ENCODE measurements at places on chromosomes 3 and 15.

GRCh38 chr3:8638994-8639658 lies 5.5 kb downstream of the SSUH2 start:
- no peak for DNase-seq

- DNase-seq = no peak
Measured at GRCh38 chr3:40045051-40045450, 235.6 kb downstream of the MYRIP start.

DNA sequence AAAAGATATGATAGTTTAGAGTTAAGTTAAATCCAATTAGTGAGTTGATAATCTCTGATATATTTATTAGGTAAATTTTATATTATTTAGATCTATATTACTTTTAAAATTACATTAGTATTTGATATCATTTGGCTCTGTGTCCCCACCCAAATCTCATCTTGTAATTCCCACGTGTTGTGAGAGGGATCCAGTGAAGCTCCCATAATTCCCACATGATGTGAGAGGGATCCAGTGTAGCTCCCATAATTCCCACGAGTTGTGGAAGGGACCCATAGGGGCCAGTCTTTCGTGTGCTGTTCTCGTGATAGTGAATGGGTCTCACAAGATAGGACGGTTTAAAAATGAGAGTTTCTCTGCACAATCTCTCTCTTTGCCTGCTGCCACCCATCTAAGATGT lies 1183.6 kb downstream of the NSUN3 start:
- no peak for DNase-seq

- DNase-seq = no peak
Measured at GRCh38 chr3:22010997-22011396, 260.0 kb upstream of the ZNF385D start.

DNA sequence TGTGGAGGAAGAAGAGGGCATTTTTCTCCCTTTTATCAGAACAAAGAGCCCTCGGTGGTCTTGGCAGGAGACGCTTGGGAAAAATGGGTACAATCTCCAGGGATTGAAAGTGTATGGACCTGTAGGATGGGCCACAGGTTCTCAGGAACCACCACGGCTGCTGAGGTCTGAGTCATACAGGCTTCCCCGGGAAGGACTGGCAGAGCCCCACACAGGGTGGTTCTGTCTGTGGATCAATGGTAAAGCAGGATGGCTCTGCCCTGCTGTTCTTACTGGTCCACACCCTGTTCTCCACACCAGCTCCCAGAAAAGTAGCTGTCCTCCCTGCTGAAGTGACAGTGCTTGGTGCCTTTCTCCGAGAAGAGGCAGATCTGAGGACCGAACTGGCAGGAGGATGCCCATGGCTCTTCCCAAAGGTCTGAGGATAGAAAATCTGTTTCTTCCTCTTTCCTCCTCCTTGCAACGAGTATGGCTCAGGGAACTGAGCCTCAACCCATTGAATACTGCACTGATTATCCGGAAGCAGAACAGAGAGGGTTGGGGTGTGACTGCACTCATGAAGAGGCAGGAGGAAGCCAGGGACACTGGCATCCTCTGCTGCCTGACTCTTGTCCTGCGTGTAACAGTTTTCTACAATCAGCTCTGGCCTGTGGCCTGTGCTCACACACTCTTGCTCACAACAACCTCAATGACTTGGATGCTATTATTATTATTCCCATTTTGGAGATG lies 39.0 kb downstream of the KIF9 start:
- DNase-seq = no peak

DNA sequence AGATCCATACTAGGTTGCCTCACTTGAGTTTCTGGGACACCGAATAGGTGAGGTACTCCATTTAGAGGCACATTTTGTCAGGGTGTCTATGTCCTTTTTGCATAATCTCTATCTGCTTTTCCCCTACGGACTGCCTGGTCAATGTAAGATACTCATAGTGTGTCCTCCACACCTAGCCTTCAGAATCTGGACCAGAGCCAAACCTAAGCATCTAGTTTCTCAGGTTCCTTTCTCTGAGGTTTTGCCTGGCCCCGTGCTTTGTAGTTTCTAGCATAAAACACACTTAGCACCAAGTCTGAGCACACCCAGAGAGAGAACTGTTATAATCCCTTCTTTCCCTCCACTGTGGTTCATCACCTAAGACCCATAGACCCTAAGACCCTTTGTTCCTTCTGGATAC lies 105.9 kb upstream of the MLF1 start:
- DNase-seq = no peak

DNA sequence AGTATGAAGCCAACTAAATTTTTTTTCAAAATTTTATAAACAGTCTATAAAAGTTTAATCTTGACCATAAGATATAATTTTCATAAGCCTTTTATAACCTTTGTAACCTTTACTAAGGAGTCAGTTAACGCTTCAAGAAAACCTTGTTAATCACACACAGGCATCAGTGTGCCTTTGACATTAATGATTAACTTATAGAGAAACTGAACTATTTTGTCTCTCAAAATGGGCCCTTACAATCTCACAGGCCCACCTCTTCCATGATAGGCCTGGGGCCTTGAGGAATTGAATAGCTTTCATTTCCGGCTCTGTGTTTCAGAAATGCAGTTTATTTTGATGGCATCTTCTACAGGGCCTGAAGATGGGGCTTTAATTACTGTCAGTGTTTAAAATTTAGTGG lies 70.1 kb downstream of the CD200 start:
- DNase-seq = no peak

DNA sequence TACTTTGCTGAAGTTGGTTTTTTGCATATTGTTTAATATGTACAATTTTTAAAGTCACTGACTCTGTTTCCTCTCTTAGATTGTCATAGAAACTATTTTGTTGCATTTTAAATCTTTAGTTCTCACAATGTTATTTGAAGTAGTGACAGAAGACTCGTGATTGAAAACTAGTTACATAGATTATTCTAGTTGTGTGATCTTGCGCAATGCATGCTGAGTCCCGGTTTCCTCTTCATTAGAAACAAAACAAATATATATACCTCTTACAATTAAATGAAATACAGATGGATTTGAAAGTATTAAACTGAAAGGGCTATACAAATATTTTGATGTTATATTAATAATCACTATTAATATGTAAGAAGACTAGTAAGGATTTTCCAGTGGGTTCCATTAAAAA lies 333.0 kb downstream of the LPP start:
- no peak for DNase-seq

- peak; percentile 48 for DNase-seq
Measured at GRCh38 chr3:172279191-172279640, 169.0 kb downstream of the GHSR start.

- peak; percentile 97 for DNase-seq
Measured at GRCh38 chr15:78872155-78872971, at the start of gene MORF4L1. TSS of gene MORF4L1 (plus strand) at chr15:78872890. CDS start at chr15:78873018, 128 bp downstream.

DNA sequence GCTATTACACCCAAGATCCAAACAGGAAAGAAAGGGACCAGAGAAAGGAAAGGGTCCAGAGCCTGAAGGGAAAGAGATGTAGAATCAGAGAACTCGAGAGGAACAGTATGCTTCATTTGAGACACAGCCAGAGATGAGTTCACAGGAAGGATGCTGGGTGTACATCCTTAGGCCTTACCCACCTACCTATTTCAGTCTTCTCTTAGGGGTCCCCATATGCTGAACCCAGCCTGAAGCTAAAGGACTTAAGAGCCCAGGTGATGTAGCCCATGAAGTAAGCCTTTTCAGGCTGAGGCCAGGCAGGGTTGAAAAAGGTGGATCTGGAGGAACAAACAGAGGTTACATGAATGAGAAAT lies 338.0 kb upstream of the KCNH8 start:
- DNase-seq = no peak

DNA sequence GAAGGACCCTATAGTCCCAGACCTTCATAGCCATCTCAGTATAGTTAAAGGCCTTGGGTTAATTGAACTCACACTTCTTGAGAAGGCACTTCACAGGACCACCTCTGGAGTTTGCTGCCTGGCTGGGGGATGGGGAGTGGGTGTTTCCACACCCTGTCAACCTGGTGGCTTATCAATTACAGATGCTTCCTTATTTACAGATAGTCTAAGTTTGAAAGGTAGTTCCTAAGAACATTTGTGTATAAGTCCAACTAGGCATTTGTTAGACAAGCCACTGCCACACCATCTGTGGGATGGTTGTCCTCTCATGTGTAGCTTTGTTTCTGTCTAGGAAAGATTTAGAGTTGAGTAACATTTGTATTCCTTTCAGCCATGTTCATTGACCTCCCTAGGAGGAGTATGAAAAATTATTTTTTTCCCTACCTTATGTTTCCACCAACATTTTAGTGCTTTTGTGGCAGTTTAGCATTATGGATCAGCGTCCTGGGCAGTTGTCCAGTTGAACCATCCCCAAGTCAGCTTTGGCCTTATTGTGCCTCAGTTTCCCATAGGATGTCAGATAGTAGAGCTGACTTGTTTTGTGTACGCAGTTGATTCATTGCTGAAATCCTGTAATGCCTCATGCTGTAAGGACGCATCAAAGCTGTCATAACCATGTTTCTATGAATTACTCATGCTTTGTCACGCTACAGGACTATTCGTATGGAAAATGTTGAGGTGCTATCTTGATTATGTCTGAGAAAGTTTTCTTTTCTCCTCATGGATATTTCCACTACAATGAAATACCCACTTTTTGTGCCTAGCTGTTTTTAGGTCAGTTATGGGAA lies 21.2 kb upstream of the SIAH2 start:
- no peak for DNase-seq

GRCh38 chr3:33083958-33084357 lies 13.0 kb downstream of the GLB1 start:
- no peak for DNase-seq

DNA sequence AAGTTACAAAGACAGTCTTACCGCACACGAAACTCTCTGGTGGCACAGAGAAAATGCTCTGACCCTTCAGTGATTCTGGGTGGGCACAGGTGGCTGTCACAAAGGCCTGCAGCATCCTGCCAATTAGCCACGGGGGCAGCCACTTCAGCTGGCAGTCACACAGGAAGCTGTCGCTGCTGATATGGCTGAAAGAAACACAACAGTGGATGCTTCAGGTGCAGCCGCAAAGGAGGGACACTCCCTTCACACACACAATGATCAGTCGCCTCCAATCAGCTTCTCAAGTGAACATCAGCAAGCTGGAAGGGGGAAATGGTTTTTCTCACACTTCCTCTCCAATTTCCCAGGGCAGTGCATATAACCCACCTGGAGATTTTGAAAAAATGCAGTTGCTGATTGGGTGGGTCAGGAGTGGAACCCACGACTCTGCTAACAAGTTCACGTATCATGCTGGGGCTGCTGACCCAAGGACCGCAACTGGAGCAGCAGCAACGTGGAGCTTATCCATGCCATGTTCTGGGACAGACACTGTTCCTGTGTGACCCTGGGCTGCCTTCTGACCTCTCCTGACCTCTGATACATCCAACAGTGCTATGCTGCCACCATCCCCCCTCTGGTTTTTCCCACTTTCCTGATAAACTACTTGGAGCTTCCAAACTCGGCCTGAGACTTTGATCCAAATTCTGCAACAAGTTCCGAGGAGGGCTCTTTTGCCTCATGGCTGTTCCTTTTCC lies 106.6 kb downstream of the LRIG1 start:
- DNase-seq = no peak

GRCh38 chr15:40957581-40958051 lies 4.3 kb downstream of the CHAC1 start:
- peak; percentile 24 for DNase-seq

Measured in astrocyte of the spinal cord (primary cell).